ENCODE measurements at places on chromosomes 16 and 17.
A peak's percentile ranks its signal among the peaks of the same experiment; 100 is the strongest.

DNA sequence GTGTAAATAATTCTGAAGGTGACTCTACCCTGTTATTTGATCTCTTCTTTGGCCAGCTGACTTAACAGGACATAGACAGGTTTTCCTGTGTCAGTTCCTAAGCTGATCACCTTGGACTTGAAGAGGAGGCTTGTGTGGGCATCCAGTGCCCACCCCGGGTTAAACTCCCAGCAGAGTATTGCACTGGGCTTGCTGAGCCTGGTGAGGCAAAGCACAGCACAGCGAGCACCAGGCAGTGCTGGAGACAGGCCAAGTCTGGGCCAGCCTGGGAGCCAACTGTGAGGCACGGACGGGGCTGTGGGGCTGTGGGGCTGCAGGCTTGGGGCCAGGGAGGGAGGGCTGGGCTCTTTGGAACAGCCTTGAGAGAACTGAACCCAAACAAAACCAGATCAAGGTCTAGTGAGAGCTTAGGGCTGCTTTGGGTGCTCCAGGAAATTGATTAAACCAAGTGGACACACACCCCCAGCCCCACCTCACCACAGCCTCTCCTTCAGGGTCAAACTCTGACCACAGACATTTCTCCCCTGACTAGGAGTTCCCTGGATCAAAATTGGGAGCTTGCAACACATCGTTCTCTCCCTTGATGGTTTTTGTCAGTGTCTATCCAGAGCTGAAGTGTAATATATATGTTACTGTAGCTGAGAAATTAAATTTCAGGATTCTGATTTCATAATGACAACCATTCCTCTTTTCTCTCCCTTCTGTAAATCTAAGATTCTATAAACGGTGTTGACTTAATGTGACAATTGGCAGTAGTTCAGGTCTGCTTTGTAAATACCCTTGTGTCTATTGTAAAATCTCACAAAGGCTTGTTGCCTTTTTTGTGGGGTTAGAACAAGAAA lies 5.1 kb downstream of the STH start:
- no peak for DNase-seq

- DNase-seq: no peak
These were observed 19.0 kb upstream of the OSGIN1 start for GRCh38 chr16:83933885-83934683.

GRCh38 chr17:67417507-67417906 lies 40.4 kb downstream of the PITPNC1 start:
- DNase-seq: no peak

DNA sequence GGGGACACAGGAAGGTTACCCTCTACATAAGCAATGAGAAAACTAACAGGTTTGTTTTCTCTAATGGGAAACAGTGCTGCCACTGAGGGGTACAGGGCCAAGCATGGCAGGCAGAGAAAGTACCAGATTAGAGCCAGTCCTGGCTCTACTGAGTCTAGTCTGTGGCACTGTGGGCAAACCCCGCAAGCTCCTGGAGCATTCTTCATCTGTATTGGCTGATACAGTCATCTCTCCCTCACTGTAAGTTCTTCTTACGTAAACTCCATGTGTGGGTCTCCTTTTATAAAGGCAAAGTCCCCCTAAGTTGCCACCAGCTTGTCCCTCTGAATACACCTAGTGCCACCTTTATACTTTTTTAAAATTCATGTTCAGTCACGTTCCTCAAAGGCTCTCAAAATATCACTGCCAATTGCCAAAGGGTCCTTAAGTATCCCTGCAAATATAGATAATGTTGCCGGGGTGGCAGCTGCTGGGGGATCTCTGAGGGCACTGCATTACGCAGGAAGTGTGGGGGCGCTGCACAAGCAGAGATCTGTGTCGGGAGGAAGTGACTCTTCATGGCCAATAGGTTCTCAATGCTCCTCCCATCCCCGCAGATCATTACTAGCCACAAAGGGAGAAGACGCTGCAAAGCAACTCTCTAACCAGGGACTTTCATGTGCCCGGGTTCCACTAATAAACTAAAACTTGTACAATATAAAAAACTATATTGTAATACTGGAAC lies 18.8 kb downstream of the XPO6 start:
- peak; percentile 49 for DNase-seq

DNA sequence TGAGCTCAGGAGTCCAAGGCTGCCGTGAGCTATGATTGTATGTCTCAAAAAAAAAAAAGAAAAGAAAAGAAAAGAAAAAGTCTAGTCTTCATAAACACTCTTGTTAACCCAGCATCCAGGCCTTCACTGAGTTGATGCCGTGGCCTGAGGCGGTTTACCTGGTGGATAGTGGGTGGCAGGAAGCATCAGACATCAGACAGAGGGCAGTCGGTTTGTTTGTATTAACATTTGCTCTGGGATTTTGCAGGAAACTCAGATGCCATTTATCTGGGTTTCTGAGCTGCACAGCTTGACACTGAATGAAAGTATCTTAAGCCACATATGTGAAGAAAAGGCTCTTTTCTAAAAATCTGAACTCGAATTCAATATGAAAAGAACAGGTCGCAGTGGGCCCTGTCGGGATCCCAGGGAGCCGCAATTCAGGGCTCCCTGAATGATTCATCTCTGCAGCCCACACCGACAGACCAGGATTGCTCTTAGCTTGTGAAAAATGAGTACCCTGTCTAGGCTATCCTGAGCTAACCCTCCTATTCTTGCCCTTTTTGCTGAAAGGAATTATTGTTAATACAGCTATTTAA lies 1.1 kb upstream of the DBNDD1 start:
- no peak for DNase-seq
